ENCODE measurements at places on chromosomes 6 and 20.

GRCh38 chr6:17621003-17621402 lies 20.9 kb downstream of the FAM8A1 start:
- DNase-seq: no peak

GRCh38 chr6:3263096-3263495 lies 4.3 kb downstream of the PSMG4 start:
- DNase-seq: peak; percentile 37

DNA sequence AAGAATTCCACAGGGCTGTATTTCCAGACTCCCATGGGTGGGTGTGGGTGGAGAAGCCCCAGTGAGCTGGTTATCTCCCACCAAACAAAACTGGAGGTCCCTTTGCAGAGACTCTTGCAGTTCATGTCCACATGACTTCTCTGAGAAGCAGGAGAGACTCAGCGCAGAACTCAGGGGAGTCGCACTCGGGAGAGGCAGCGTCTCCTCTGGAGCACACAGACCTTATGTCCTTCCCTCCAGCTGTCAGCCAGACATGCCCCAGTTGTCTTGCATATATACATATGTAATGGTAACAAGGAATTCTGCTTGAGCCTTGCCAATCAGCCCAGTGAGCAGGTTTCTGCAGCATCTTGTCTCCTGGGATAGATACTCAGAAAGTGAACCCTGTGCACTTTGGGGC lies 23.8 kb downstream of the MYT1 start:
- no peak for DNase-seq

- no peak for DNase-seq
These were observed 188.2 kb downstream of the ZFP64 start for GRCh38 chr20:52003415-52003814.

- no peak for DNase-seq
These were observed 3.2 kb downstream of the SLC2A12 start for GRCh38 chr6:134049176-134049575.

DNA sequence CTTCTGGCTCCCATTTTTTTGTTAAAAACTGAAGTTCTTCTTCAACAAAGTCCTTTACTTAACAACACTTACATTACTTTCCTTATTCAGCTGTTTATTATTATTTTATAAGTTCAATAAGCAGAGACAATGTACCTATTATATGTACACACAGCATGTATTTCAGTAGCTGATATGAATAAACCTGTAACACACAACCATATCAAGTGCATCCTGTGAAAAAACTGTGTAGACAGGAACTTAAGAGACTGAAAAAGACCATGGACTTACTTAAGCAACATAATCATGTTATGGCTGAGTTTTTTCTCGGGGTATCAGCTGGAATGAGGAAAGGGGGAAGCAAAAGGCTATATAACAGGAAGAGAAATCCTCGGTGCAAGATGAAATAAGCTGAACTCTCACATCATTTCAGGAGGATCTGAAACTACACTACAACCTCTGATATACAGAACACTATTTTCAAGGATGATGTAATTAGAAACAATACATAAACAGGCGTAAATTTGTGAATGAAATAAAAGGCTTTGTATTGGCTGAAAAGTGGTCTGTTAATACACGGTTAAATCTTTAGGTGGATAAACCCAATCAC lies 70.9 kb downstream of the REV3L start:
- no peak for DNase-seq

- DNase-seq: no peak
These were observed 187.8 kb downstream of the KIF16B start for GRCh38 chr20:16385462-16385861.

DNA sequence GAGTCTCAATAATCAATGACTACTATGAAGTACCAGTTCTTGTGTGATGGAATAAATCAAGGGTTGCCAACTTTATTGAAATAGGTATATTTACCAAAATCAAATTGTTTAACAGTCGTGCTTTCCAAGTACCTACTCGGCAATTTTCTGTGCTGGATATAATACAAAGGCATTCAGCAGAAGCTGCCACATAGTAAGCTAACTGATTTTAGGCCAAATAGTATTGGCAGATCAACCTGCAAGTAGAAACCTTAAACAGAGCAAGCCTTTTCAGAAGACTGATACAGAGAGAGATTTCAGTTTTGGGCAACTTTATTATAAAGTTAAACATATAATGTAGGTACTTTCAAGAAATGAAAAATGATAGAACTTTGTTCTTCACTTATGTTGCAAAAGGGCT lies 174.6 kb downstream of the ASCC3 start:
- DNase-seq: no peak

- no peak for DNase-seq
These were observed 7.0 kb downstream of the EMILIN3 start for GRCh38 chr20:41359541-41360011.

Measured in activated CD4-positive, alpha-beta T cell treated with anti-CD3 and anti-CD28 coated beads for 36 hours (primary cell).